ENCODE measurements at places on chromosomes 1 and 21. TPM values are rescaled to one million over a fixed set of nuclear protein-coding genes. Genes with fewer than 3 reads are reported as not detected.

GBP3 gene
- 2.4 TPM for total RNA-seq

FMOD gene
- 0.10 TPM for total RNA-seq

KIAA1614 gene
- not detected for total RNA-seq

GBP2 gene
- 47.0 TPM for total RNA-seq

SPRR2D gene
- total RNA-seq: not detected

CSRP1 gene
- total RNA-seq: 402 TPM

ANKRD65 gene
- not detected for total RNA-seq

SPATA17 gene
- total RNA-seq: 0.39 TPM

IL24 gene
- total RNA-seq: 1.1 TPM

RAB7B gene
- total RNA-seq: 3.8 TPM

TMEM82 gene
- total RNA-seq: not detected

ARMH1 gene
- total RNA-seq: not detected

S100A2 gene
- total RNA-seq: 17.8 TPM

KCNC4 gene
- total RNA-seq: 0.72 TPM

C4BPB gene
- not detected for total RNA-seq

TTC34 gene
- total RNA-seq: 0.12 TPM

SLC16A1 gene
- 67.3 TPM for total RNA-seq

NIBAN1 gene
- 16.0 TPM for total RNA-seq

OR2T11 gene
- total RNA-seq: not detected

PLA2G5 gene
- not detected for total RNA-seq

SV2A gene
- total RNA-seq: 16.4 TPM

SYNC gene
- 20.2 TPM for total RNA-seq

TRIM46 gene
- total RNA-seq: 1.1 TPM

HES3 gene
- not detected for total RNA-seq

RNU1-4 gene
- not detected for total RNA-seq

FAM43B gene
- total RNA-seq: 0.04 TPM

FAAP20 gene
- 28.5 TPM for total RNA-seq

PGLYRP3 gene
- total RNA-seq: not detected

NFIA gene
- 7.4 TPM for total RNA-seq

ZSCAN20 gene
- 3.8 TPM for total RNA-seq

TADA1 gene
- 16.3 TPM for total RNA-seq

TDRD10 gene
- total RNA-seq: not detected

OR2L8 gene
- total RNA-seq: not detected

DISP3 gene
- total RNA-seq: 0.27 TPM

KRTAP19-4 gene
- total RNA-seq: not detected

TIE1 gene
- 0.04 TPM for total RNA-seq

SPRR2A gene
- not detected for total RNA-seq

AMIGO1 gene
- 0.72 TPM for total RNA-seq

GUK1 gene
- total RNA-seq: 185 TPM

CLIC6 gene
- not detected for total RNA-seq

OR2G3 gene
- not detected for total RNA-seq

LCE1A gene
- total RNA-seq: not detected

GSTM3 gene
- 228 TPM for total RNA-seq

MRAP gene
- not detected for total RNA-seq

LCE1F gene
- not detected for total RNA-seq

PLPP3 gene
- 7.9 TPM for total RNA-seq

PAFAH2 gene
- total RNA-seq: 5.6 TPM

CYP4A22 gene
- total RNA-seq: not detected

AZIN2 gene
- 3.9 TPM for total RNA-seq

KRTAP12-1 gene
- total RNA-seq: not detected

XCL1 gene
- total RNA-seq: not detected

LCE2C gene
- total RNA-seq: not detected

CYP4X1 gene
- total RNA-seq: 0.17 TPM

CALML6 gene
- total RNA-seq: not detected

TUFT1 gene
- total RNA-seq: 4.1 TPM

TRAF3IP3 gene
- total RNA-seq: not detected

RABGAP1L gene
- 12.7 TPM for total RNA-seq

GCSAML gene
- total RNA-seq: 0.29 TPM

KRTAP7-1 gene
- not detected for total RNA-seq

Measured in H4 (cell line).